ENCODE measurements at places on chromosomes 5 and 9.
A peak's percentile ranks its signal among the peaks of the same experiment; 100 is the strongest.

GRCh38 chr9:113221800-113222481, 597 bp downstream of the SLC31A1 start:
- no peak for DNase-seq

GRCh38 chr9:111582888-111583287, 16.6 kb downstream of the PTGR1 start:
- no peak for DNase-seq

GRCh38 chr5:103502662-103503061, 59.9 kb downstream of the NUDT12 start:
- DNase-seq, result no peak

GRCh38 chr5:16554110-16554509, 62.7 kb downstream of the RETREG1 start:
- DNase-seq, result no peak

DNA sequence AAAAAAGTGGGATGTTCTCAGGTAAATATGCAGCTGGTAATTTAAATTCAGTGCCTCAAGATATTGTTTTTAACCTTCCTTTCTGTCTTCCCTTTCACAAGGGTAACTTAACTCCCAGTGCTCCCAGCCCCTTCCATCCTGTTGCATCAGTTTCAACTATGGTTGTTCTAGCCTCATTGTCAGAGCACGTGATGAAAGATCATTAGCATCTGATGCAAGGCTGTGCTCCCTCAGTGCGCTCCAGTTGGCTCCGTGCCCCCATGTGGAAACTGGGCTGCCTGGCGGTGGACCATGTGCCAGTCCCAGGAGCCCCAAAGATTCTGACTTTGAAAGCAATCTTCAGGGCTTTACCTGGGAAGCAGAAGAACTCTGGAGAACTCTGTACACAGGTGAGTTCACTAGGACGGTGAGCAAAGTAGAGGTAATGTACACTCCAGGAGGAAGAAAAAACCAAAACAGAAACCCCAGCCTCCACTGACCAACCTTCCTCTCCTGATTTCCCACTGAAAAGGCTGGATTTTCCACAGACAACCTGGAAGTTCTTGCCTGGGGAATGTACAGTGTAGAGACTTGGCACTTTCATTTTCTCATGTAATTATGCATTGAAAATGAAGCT, 96.9 kb downstream of the SLC1A3 start:
- no peak for DNase-seq

DNA sequence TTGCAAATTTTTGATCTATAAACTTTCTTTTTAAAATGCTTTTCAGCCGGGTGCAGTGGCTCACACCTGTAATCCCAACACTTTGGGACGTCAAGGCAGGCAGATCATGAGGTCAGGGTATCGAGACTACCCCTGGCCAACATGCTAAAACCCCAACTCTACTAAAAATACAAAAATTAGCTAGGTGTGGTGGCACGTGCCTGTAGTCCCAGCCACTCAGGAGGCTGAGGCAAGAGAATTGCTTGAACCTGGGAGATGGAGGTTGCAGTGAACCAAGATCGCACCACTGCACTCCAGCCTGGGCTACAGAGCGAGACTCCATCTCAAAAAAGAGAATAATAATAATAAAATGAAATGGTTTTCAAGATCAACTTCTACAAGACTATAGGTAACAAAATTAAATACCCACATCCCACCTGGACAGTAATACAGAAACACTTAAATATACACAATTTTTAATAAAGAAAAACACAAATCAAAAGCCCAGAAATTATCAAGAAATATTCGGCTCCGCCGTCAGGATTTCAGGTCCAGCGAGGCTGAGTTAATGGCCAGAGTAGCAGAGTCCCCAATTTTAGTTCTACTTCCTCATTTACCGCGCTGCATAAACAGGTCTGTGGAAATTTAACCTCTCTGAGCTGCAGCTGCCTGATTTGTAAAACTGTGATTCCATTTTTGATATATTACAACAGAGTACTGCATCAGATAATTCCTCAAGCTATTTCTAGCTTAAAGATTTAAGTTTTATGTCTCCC, 4.0 kb downstream of the TUT7 start:
- no peak for DNase-seq

GRCh38 chr9:96193236-96193755, 108.7 kb downstream of the HSD17B3 start:
- no peak for DNase-seq

DNA sequence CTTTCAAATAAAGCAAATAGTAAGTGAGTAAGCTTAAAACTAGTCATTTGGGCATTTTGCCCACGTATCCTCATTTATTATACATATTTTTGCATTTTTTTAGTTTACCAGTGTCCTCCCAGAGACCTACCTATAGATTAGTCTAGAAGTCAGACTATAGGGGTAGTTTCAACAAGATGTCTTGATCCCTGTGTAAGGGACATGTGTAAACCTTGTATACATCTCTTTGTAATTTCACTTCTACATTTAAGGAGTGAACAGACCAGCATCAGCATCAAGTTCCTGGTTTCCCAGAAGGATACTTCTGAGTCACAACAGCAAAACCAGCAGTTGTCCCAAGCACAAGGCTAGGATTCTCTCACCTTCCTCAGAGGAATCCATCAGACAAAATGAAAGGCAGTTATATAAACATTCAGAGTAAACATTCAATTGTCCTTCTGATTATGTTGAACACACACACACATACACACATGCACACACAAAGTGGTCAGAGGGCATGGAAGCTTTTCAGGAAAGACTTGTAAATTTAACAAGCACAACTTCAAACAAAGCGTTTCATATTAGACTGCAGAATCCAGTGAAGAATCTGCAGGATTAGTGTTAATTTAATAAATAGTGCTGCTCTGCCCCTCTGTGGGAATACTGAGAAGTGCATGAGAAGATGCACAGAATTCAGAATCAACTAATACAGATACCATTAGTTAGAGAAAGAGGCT, 55.4 kb downstream of the HINT1 start:
- peak; percentile 64 for DNase-seq

- DNase-seq, result no peak
These were observed 5.8 kb downstream of the TMEM268 start for GRCh38 chr9:114616684-114617520.

GRCh38 chr5:168364151-168364661, 72.8 kb downstream of the WWC1 start:
- DNase-seq, result no peak

DNA sequence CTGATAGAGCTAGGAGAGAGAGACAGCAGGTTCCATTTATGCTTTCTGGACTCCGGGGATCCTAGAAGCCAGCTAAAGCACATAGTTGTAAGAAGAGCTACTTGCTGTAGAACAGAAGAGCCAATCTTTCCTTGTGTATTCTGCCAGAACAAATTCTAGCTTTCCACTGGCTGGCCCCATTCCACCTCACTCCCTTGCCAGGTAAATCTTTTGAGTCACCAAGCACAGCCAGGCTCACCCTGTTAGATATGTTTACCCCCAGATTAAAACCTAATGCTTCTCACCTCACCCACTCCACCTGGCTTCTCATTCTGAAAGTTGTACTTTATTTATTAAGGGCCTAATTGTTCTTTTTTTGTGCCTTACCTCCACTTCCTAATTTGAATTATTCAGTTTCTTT, 48.9 kb upstream of the CHD1 start:
- no peak for DNase-seq

DNA sequence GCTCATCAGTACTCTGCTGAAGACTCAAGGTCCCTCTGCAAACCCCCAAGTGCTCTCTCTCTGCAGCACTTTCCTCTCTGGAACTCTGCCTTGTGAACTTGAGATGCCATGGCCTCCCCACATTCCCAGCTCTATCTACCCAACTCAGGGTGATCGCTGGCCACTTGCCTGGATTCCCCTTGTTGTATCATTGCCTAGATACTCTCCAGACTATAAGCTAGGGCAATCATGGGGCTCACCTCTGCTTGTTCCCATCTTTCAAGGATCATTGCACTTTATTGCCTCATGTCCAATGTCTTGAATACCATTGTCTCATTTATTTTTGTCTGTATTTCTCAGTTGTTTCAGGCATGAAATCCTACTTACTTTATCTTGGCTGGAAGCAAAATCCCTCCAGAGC, 144.1 kb downstream of the PLPPR1 start:
- DNase-seq, result no peak

DNA sequence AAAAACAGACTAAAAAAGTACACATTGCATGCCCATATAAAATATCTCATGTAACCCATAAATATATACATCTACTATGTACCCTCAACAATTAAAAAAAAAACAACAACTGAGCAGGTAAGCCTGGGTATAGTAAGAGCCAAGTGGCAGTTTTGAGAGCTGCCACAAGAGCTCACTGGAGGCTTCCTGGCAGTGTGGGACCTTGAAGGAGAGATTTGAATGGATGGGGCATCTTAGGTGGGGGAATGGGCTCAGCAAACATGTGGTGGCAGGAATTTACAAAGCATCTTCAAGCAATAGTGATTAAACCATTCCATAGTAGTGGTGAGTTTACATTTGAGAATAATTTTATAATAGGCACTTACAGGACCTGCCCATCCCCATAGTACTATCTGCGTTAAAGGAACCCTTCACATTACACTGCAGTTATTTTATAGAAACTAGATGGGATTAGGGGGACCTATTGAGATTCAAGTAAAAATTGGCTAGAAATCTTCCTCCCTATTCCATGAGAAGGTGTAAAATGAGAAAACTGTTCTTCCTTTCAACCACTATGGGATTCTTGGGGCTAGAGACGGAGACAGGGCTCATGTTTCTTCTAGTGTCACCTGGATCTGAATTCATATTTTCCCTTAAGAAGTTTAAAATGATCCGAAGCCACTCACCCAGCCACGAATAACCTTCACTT, 6.9 kb downstream of the MEGF10 start:
- DNase-seq, result no peak

GRCh38 chr9:29800821-29801220, 2227.5 kb upstream of the C9orf72 start:
- no peak for DNase-seq

DNA sequence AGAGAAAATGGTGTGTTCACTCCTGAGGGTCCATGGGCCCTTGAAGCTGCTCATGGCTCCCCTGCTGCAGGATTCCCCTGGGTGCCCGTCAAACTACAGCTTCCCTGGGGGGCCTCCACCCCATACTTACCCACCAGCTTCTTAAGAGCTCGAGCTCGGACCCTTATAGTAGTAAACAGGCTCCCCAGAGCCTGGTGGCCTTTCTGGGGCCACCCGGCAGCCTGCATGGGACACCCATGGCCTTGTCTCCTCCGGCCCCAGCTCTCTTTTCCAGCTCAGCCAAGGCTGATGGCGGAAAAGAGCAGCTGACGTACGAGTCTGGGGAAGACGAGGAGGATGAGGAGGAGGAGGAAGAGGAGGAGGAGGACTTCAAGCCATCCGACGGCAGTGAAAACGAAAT, 4.2 kb upstream of the CEL start:
- no peak for DNase-seq

GRCh38 chr9:12708562-12709298, 15.5 kb downstream of the TYRP1 start:
- DNase-seq, result no peak

DNA sequence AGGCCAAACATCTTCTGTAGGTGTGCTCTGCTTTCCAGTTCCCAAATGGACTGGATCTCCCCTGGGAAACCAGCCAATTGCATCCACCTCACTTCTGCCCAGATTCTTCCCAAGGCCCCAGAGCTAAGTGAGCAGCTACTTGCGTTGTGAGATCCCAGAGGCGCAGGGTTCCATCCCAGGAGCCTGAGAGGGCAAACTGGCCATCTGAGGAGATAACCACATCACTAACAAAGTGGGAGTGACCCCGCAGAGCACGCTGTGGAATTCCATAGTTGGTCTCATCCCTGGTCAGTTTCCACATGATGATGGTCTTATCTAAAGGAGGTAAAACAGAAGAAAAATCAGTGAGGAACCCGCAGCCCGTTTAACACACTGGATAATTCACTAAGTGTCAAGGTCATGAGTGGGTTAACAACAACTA, 1.7 kb downstream of the RACK1 start:
- DNase-seq, result no peak

DNA sequence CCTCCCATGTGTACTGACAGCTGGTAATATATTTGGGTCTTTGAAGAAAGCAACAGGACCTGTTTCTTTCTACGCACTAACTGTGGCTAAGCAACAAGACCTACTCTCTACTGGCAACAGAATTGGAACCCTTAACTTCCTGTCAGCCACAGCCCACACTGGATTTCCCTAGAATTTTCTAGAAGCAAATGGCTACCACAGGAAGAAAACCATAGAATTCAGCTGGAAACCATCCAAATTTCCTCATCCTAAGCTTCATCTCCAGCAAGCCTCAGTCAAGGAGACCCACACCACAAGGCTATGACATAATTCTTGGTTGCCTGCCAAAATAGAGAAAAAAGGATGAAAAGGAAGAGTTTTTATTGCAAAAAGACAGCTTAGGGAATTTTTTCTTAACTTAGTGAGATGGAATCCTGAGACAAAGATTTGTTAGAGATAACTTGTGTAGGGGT, 171.8 kb upstream of the TNC start:
- DNase-seq, result no peak

DNA sequence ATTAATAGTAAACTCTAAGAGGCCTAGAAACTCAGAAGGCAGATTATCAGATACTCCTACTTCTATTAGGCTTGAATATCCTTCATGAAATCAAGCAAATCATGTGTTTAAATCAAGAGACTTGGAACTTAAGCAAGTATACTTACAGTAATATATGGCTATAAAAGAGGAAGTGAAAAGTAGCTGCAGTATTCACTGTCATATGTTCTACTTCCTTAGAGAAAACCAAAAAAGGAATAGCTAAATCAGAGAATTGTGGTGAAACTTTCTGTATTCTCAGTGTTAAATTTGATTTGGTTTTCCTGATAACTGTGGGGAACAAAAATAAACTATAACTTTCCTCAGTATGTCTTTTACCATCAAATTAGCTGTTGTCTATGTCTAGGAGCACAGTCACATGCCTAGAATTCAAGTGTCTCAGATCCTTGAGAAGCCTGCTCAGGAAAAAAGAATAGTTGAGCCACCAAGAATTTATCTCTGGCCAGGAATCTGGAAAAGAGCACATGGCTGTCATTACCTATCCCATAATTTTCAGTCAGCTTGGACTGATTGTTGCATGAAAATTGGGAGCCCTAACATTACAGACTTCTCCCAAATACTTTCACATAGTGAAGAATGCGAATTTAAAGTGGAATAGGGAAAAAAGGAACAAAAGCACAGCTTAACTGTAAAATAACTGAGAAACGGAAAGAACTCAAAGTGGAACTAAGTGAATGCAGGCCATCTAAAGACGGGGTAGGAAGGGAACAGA, 1.7 kb downstream of the FKBP15 start:
- DNase-seq, result no peak

GRCh38 chr9:133332381-133332730, 3.6 kb downstream of the SURF6 start:
- no peak for DNase-seq

DNA sequence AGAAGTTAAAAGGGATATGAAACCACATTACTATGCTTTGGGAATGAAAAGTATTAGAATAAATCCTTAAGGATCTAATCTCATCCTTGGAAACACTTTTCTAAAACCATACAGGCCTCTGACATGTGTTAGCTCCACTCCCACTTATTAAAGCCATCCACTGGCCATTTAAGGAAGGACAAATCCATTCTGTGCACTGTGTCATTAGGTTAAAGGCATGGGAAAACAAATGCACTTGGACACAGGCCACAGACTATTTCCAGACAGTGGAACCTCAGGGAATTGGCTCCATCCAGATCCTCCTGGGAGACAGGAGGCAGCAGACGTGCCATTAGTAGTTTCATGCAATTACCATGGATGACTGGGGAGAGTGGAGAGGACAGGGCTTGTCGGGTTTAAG, 454.9 kb downstream of the ENC1 start:
- DNase-seq, result no peak
